ENCODE measurements at places on chromosomes 3 and 15.

DNA sequence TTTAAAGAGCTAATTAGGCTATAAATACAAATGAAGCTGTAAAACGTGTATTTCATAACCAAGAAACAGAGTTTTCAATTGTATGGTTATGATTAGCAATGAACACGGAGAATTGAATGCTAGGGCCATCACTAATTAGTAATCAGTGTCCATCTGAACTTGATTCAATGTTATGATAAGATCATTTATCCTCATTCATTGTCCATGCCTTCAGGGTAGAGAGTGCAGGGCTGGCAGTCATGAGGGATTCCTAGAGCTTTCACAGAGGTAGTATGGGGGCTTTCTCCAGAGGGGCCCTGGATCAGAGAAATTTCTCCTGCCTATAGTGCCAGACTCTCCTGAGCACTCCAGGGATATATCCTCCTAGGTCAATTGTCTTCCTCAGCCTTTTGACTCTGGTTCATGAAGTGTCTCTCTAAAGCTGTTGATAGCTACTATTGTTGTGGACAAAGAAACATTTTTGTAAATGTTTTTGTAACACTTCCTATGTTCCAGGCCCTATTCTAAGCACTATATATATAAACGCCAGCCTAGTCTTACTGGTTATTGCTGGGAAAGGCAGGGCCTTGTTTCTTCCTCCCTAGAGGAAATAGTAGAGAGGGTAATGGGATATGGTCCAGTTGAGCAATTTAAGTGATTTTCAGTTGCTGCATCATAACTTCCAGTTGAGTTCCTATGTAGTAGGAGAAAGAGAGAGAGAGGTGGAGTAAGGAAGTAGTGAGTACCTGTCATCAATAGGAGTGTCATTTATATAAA, 249.0 kb downstream of the NFKBIZ start:
- no peak for DNase-seq

DNA sequence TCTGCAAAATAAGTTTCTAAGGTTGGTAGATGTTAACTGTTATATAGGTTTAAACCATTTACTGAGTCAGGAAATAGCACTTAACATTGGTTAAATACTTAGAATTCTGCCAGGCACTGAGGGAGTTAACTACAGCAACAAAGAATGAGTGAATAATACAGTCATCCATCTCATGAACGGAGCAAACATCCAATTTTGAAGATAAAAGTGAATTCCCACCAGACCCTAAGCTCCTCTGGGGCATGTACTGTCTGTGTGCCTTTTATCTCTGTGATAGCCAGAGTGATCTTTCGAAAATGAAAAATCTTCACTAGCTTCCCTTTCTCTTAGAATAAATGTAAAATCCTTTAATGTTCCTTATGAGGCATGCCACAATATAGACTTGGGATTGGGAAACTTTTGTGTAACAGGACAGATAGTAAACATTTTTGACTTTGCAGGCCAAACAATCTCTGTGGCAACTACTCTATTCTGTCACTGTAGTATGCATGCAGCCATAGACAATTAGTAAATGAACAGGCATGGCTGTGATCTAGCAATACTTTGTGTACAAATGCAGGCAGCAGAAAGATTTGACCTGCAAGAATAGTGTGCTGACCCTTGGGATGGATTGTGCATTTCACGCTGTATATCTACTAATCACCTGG, 294.5 kb upstream of the LMCD1 start:
- DNase-seq, result no peak

DNA sequence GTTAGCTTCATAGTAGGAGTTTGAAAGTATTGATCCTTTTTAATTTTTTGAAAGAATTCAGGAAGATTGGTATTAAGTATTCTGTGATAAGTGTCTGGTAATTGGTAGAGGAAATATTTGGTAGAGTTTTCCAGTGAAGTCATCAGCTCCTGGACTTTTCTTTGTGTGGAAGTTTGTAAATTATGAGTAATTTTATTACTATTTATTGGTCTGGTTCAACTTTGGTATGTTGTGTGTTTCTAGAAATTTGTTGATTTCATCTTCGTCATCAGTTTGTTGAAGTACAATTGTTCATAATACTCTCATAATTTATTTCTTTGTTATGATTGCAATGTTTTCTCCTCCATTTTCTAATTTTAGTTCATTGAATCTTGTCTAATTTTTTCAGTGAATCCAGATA, 832.0 kb downstream of the OTOL1 start:
- DNase-seq, result no peak

DNA sequence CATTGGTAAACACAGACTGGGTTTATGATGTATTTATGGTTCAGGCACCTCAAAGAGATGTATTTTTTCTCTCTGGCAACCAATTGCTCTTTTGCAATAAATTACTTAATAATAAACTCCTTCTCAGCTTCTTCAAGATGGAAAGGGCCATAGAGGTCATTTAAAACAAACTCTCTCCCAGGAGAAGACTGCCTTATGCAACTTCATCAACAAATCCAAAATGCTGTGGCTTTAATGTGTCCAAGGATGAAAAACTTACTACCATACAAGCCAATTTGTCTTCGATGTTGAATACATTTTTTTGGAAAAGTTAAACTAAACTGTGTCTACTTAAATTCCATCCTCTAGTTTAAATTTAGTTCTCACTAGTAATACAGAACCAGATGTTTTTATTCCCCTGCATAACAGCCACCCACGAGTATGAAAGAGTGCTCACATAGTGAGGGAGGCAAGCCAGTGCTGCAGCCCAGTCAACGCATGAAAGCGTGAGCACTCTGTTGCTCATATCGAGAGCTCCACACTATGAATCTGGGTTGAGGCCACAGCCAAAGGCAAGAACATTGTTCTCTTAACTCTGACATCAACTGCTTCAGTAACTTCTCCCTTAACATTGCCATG, 761.3 kb upstream of the GRM7 start:
- no peak for DNase-seq

- no peak for DNase-seq
Measured at GRCh38 chr3:66136597-66136996, 84.2 kb upstream of the SLC25A26 start.
